Activated naive CD8-positive, alpha-beta T cell treated with anti-CD3 and anti-CD28 coated beads, Interleukin-2, amount 10 ng/mL, durations not matched to agents 7 days and 5 days (primary cell): ENCODE measurements at places on chromosomes 2 and 18.

DNA sequence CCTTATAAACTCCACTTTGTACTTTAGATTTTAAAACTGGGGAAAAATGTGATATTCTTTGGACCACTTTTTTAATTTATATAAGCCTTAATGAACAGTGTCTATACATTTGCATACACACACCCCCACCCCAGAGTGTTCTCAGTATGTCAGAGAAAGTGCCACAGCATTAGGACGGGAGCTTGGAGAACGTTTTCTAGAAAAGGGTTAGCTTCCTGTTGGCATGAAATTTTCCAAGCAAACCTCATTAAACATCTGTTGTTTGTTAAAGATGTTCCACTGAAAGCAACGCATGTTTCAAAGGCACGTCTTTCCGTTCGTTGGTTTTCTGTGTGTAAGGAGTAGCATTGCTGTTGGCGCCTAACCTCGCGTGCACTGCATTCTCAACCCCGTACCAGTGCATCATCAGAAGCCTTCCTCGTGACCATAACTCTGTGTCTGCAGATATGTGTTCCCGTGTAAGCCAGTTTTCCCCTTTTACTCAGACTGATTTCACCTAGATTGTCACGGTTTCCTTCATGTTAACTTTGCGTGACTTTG, 228.5 kb downstream of the ALPK2 start:
- no peak overlapping the region for H3K4me3 ChIP-seq
- peaks cover 11% of the 10 kb centered on the region for H3K4me1 ChIP-seq
- H3K36me3 ChIP-seq, result no peaks in the 10 kb centered on the region
- H3K27me3 ChIP-seq, result no peaks in the 10 kb centered on the region
- no peak for DNase-seq
- no peak overlapping the region for H3K27ac ChIP-seq

- no peak overlapping the region for H3K27ac ChIP-seq
- H3K36me3 ChIP-seq, result no peaks in the 10 kb centered on the region
- no peak overlapping the region for H3K4me3 ChIP-seq
Observed at GRCh38 chr2:99762714-99763113, 272.9 kb upstream of the REV1 start.

DNA sequence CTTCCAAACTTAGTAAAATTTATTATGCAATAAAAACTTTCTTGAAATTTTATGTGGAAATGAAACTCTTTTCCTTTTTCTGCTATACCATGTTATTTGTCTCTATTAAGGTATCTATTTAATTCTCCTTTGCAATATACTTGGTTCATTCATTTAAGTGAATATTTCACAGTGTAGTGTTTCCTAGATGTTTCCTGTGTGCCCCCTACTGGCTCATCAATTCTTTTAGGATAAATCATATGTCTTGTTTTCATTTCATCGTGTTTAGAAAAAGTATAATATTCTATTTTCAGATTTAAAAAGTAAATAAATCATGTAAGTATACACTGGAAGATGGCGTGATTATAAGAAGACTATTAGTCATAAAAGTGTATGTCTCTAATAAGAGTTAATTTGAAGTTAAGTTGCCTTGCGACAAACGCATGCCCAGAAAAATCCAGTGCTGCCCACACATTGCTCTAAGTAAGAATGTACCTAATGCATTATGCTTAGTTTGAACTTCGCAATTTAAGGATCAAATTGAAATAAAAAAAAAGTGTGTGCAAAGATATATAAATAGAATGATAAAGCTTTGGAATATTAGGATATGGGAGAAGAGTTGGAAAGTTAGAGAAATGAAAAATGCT, 525.4 kb downstream of the KCNJ3 start:
- H3K4me1 ChIP-seq, result no peaks in the 10 kb centered on the region
- H3K36me3 ChIP-seq, result no peaks in the 10 kb centered on the region
- H3K27me3 ChIP-seq, result no peaks in the 10 kb centered on the region
- H3K27ac ChIP-seq, result no peak overlapping the region
- no peak for DNase-seq
- no peak overlapping the region for H3K4me3 ChIP-seq

DNA sequence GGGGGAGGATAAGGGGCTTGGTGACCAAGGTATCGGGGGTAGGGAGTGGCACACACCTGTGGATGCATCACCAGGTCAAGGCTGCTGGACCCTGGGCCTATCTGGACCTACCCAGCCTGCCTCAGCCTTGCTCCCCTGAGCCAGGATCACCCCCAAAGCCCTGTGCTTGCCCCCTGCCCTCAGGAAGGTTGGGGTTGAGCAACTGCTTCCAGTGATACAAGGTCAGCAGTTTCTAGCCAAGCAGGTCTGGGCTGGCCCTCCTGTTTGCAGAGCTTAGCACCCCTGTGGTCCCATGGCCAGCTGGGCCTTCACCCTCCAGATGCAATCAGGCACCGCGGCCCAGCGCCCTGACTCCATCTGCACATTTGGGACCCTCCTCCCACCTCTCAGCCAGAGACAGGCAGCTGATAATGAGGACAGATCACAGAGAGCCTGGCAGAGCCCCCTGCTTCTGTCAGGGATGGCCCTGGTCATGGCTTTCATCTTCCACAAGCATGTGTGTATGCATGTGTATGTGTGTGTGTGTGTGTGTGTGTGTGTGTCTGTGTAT, 154.6 kb downstream of the TFCP2L1 start:
- no peaks in the 10 kb centered on the region for H3K27me3 ChIP-seq
- H3K36me3 ChIP-seq, result no peaks in the 10 kb centered on the region
- H3K4me1 ChIP-seq, result no peaks in the 10 kb centered on the region

- no peak overlapping the region for H3K27ac ChIP-seq
- H3K4me1 ChIP-seq, result peaks cover 12% of the 10 kb centered on the region
- H3K27me3 ChIP-seq, result peaks cover 27% of the 10 kb centered on the region
Observed at GRCh38 chr2:128735296-128735960, 416.8 kb upstream of the HS6ST1 start.

GRCh38 chr2:24632172-24632571, 141.1 kb downstream of the NCOA1 start:
- H3K27ac ChIP-seq, result no peak overlapping the region
- no peaks in the 10 kb centered on the region for H3K27me3 ChIP-seq
- H3K4me1 ChIP-seq, result no peaks in the 10 kb centered on the region

DNA sequence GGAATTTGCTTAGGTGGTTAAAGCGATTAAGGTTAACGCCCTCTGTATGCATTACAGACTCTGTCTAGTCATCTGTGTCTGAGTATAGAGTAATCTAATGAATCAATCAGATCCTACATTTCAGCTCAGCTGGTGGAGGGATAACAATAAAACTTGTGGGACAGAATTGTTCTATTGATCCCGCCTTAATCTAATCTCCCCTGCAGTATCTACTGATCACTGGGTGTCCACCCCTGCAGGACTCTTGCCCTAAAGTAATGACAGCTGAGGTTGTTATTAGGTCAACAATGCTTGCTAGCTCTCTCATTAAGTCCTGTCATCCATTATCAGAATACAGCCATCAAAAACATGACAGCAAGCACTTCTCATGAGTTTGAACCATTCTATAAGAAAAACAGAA, 462.6 kb upstream of the TMEFF2 start:
- no peaks in the 10 kb centered on the region for H3K36me3 ChIP-seq
- no peak overlapping the region for H3K27ac ChIP-seq
- DNase-seq, result no peak
- H3K4me1 ChIP-seq, result no peaks in the 10 kb centered on the region
- no peaks in the 10 kb centered on the region for H3K27me3 ChIP-seq

GRCh38 chr2:176709149-176709951, 440.1 kb downstream of the MTX2 start:
- H3K27ac ChIP-seq, result no peak overlapping the region
- H3K27me3 ChIP-seq, result peaks cover 19% of the 10 kb centered on the region
- no peak overlapping the region for H3K4me3 ChIP-seq
- no peaks in the 10 kb centered on the region for H3K36me3 ChIP-seq

DNA sequence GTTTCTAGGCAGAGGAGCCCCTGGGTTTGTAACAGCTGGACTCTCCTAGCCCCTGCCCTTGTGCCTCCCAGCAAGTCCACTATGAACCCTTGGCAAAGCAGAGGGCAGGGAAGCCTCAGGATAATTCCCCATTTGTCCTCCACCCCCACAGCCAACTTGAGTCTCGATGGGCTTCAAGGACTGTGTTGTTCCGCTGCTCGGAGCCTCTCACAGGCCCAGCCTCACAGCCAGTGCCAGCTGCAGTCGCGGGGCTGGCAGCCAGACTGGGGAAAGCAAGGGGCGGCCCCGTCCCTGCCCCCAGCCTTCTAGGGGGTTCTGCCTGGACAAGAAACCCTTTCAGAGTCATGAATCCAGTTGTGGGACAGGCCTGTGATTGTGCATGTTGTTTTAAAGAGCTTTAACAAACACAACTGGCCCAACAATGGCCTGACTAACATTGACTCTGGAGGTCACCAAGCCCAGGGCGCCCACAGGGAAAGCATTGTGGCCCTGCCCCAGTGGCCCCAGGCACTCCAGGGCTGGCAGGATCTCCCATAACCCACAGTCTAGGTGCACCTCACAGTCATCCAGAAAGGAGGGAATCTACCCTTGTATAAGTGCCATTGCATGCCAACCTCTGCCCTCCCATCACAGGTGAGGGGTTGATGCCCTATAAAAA, 71.8 kb upstream of the DAPL1 start:
- H3K27ac ChIP-seq, result no peak overlapping the region
- no peak for DNase-seq
- H3K4me3 ChIP-seq, result no peak overlapping the region
- no peaks in the 10 kb centered on the region for H3K27me3 ChIP-seq

DNA sequence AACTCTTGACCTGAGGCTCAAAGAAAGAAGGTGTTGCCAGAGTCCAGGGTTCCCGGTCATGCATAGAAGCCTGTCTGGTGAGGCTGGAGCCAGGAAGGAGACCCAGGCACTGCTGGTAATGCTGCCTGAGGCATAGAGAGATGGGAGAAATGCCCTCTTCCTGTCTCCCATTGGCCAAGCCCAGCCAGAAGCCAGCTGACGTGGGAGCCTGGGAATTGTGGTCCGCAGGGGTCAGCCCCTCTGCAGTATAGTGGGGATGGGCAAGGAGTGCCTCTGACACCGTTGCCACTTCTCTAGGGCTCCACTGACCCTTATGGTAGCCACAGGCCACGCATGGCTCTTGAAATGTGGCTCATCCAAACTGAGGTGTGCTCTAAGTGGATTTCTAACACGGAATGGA, 95.7 kb downstream of the CTIF start:
- no peak for DNase-seq
- no peak overlapping the region for H3K4me3 ChIP-seq
- no peak overlapping the region for H3K27ac ChIP-seq
- H3K36me3 ChIP-seq, result no peaks in the 10 kb centered on the region

- DNase-seq, result no peak
- H3K27ac ChIP-seq, result no peak overlapping the region
- H3K4me3 ChIP-seq, result no peak overlapping the region
- no peaks in the 10 kb centered on the region for H3K4me1 ChIP-seq
- H3K27me3 ChIP-seq, result peaks cover 5% of the 10 kb centered on the region
Observed at GRCh38 chr2:102510791-102511575, 38.0 kb downstream of the SLC9A4 start.

GRCh38 chr2:38446418-38446817, 69.3 kb upstream of the ATL2 start:
- peaks cover 9% of the 10 kb centered on the region for H3K27me3 ChIP-seq
- no peaks in the 10 kb centered on the region for H3K4me1 ChIP-seq
- H3K4me3 ChIP-seq, result no peak overlapping the region
- H3K27ac ChIP-seq, result no peak overlapping the region
- DNase-seq, result no peak
- H3K36me3 ChIP-seq, result no peaks in the 10 kb centered on the region

DNA sequence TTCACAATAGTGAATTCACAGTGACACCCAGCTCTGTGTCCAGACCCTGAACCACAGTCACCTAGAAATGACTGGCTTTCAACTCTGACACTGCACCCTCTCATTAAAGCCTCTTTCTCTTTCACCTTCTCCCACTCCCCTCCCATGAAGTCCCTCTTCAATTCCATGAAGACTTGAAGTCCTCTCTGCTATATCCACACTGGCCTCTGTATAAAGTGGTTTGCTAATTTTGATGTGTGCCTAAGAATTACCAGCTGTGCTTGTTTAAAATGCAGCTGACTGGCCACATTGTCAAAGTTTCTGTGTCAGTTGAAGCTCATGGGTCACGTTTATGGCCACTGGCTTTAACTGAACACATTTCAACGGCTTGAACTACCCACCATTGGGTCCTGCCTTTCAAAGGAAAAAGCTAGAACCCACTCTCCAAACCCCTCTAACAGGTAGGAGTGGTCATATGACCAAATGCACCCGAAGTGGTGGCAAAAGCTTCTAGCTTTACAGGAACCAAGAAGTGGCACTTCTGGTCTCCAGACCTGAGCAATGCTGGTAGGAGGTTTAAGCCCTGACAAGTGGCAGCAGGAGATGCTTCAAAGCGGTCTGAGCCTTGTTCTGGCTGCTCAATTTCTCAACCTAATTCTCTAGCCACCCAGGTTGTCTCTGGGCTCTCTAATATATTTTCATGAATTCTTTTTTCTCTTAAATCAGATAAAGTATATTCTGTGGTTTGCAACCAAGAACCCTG, 34.2 kb downstream of the B4GALT6 start:
- no peaks in the 10 kb centered on the region for H3K36me3 ChIP-seq
- H3K27ac ChIP-seq, result no peak overlapping the region
- H3K27me3 ChIP-seq, result peaks cover 26% of the 10 kb centered on the region
- no peak for DNase-seq
- no peak overlapping the region for H3K4me3 ChIP-seq
- H3K4me1 ChIP-seq, result peaks cover 18% of the 10 kb centered on the region

GRCh38 chr2:126971162-126971480, 72.4 kb downstream of the TEX51 start:
- H3K36me3 ChIP-seq, result no peaks in the 10 kb centered on the region

DNA sequence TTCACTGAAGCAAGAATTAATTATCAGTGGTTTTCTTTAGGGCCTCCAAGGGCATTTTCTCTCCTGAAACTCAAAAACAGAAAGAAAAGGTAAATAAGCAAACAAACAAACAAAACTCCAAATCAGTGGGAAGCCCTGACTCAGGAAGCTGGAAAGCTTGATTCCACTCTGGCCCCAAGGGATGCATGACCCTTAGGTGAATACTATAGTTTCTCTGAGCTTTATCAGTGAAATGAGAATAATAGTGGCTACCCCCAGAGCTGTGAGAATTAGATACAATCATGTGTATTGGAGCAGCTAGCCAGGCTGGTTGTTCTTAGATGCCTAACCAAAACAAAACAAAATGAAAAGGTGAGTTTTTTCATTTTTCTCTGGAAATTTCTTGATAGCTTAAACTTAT, 585.1 kb downstream of the CNTNAP5 start:
- H3K4me3 ChIP-seq, result no peak overlapping the region
- H3K4me1 ChIP-seq, result no peaks in the 10 kb centered on the region
- H3K36me3 ChIP-seq, result no peaks in the 10 kb centered on the region
- no peak overlapping the region for H3K27ac ChIP-seq
- no peaks in the 10 kb centered on the region for H3K27me3 ChIP-seq
